ENCODE measurements at places on chromosomes 5 and 9.

DNA sequence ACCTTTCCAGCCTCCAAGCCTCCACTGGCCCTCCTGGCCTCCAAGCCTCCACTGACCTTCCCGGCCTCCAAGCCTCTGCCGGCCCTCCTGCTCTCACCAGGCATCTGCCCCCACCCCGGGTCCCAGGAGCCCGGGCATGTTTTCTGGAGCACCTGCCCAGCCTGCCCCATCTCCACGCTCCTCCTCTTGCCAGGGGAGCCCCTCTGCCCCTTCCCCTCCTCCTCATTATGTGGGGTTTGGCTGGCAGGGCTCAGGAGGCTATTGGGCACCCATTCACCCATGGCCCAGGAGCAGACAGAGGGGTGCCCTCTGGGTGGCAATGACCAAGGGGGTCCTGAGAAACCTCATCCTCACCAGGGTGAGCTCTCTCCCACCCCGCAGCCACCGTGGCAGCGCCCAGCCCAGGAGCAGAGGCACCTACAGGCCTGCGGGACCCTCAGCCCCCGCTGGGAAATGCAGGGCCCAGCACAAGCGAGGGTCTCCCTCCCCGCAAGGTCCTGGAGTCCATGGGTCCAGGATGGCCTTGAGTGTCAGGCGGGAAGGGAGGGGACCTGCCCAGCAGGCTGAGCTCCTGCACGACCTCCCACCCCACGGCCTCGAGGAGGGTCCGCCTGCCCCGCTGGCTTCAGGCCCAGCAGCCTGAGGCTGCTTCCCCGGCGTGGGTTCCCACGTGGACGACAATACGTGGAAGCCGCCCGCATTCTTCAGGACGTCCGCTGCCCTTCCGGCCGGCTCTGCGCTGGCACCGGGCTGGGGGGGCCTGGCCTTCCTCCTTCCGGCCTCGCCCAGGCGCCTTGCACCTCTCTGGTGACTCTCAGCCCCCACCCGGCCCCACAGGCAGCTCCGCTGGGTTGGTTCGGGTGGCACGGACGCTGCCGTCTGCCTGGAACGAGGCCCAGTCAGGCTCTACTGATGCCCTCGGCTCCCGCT is 51.4 kb upstream of the NRARP start:
- no peak for DNase-seq

DNA sequence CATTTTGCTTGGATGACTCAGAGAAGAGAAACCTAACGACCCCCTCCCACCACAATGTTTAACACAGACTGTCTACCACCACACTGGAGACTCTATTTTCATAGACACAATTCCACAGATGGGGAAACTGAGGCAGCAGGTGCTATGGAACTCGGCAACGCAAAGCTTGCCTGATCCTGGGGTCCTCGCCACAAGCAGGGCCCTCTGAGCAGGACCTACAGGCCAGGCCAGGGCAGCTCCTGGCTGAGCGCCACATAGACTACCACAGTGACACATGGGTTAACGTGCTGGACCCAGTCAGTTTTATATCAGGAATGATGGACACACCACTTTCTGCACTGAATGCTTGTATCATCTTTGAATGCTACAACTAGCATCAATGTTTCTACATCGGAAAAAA is 11.8 kb downstream of the IPPK start:
- DNase-seq = no peak

DNA sequence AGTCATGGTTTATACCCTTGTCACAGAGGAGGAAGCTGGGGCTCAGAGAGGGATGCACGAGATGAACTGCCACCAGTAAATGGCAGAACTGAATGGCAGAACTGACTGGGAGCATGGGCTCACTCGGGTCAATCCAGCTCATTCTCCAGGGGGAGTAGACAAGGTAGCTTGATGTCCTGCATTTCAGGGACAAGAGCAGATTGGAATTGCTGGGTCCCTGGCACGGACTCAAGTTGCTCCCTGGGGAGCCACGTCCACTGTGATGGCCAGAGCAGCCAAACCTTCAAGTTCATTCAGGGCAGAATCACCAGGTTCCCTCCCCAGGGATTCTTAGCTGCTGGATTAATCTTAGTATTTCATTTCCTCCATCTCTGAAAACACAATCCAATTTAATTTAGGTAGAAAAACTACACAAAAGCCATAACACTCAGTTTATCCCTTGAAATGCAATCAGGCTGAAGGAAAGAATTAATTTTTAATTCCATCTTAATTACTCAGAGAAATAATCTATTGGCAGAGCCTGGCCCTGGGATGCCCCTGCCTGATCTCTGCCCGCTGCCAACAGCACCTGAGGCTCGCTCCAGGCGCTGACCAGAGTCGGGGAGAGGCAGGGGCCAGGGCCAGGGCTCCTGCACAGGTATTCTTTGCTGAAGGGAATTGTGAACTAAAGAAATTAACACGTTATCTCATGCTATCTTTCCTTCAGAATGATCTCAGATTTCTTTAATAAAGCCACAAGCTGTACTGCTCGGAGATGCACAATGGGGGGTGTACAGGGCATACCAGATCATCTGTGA is 42.0 kb upstream of the UNC5A start:
- DNase-seq = no peak

DNA sequence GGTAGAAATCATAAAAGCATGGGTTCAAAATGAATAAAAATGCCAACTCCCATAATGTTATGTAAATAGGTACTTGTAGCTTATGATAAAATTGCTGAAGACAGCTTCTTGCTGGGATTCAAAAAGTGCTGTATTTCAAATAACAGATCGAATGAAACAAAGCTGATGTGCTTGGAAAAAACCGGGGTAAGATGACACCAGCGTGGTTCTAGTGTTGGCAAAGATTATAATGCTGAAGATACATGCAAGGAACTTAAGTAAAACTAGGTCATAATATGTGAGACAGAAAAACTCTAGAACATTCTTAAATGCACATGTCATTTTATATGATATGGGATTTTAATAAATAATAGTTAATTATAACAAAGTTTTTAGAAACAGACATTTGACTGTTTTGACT is 44.4 kb upstream of the APC start:
- no peak for DNase-seq

- DNase-seq = no peak
Observed at GRCh38 chr5:147920420-147921030, 14.2 kb upstream of the C5orf46 start.

- no peak for DNase-seq
Observed at GRCh38 chr5:173857234-173857633, 30.9 kb upstream of the CPEB4 start.

DNA sequence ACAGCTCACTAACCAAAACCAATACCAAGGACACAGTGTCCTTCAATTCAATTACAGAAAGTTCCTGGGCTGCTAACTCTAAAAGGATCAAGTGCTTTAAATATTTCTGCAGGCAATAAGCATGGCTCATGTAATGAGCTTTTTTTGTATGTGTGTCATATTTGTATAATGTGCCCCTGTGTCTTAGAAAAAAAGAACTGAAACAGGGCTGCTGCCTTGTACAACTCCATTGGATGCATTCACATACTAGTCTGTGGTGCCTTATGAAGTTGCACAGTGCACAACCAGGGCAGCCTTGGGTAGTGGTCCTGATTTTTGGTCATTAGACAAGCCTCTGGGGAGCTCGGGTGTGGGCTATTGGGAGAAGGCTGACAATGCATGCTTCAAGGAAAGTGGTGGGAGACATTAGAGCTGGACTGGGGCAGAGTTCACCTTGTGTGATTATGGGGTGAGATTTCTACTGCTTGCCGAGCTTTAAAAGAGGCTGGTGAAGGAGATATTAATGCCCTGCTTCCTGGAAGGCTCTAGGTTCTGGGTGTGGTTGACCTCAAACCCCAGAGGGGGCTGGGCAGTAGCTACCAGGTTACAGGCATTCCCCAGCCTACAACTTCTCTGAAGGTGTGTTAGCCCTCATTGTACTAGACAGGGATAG is 3.6 kb upstream of the CPEB4 start:
- no peak for DNase-seq

- no peak for DNase-seq
Observed at GRCh38 chr5:91109634-91110033, 273.5 kb downstream of the ARRDC3 start.

GRCh38 chr9:33843312-33843961 is 26.5 kb downstream of the UBE2R2 start:
- DNase-seq = no peak

DNA sequence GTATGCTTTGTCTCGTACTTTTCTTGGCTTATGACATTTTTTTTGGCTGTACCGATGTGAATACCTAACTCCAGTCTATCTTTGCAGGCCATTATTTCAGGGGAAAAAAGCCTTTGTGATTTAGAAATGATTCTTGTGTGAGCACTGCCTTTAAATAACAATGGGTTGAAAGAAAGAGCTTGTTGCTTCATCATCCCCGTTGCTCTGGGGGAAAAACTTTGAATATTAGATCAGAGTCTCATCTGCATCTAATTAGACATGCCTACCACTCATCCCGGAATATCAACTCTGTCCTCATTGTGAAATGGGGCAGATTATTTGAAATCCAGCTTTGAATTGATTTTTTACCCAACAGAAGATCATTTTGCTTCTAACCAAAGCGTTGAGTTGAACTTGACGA is 13.5 kb downstream of the CXCL14 start:
- DNase-seq = no peak

- no peak for DNase-seq
Observed at GRCh38 chr9:129201866-129202265, 23.8 kb upstream of the IER5L start.

Data from NCI-H2029 treated with DMSO at 0.1 percent for 48 hours (cell line).